GM10248 (cell line): ENCODE measurements at places on chromosomes 16 and 17.

DNA sequence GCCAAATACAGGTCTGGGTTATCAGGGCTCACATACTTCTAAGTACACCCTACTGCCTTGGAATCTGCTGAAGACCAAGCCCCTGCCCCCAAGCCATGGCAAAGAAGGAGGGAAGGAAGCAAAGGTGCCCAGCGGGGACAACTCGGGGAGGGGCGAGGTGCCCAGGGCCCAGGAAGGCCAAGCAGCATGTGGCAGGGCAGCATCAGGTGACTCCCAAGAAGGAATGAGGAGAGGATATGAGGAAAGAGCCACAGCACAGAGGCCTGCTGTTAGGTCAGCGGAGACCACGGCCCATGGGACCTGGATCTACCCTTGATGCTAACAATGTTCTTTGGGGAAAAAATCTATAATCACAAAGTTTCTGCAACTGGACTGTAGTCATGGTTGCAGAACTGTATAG, 142.6 kb upstream of the CRHR1 start:
- DNase-seq = no peak

GRCh38 chr16:15777533-15778203, 79.2 kb downstream of the MYH11 start:
- peak; percentile 29 for DNase-seq

- no peak for DNase-seq
These were observed 238.1 kb downstream of the NTN1 start for GRCh38 chr17:9259419-9259818.

DNA sequence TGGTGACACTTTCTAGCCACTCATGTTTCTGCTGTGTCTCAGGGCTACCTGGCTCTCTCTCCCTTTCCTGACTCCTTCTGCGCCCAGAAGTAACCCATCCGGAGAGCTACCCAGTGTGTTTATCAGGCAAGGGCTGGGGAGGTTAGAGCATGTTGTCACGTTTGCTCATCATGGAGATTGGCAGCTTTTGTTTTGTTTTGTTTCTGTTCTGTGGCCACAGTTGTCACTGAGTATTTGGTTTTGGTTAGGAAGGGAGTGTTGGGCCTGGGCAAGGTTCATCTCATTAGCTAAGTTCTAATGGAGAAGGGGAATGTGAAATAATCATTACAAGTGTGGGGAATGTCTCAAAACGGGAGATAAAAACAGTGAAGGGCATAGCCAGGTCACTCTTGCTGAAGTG, 390.8 kb downstream of the CPPED1 start:
- no peak for DNase-seq

GRCh38 chr16:17831330-17831729, 360.6 kb upstream of the XYLT1 start:
- no peak for DNase-seq

DNA sequence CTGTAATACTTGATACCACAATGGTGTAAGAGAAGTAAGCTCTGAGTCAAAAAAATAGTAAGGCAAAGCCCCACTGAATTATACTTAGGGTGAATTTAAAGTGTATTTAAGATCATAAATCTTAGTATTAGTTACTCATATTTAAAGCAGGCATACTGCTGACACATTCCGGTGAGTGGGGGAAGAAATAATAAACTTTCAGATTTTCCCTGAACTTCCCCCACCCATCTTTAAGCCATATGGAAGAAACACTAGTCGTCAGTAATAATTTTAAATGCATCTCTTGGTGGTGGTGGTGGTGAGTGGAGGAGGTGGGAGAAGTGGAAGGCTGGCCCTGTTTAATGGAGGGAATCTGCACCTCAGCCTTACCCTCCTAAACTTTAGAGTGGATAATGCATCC, 20.5 kb downstream of the MPHOSPH6 start:
- DNase-seq = no peak

GRCh38 chr17:80259457-80260068, 1.1 kb upstream of the RNF213 start:
- DNase-seq = no peak

DNA sequence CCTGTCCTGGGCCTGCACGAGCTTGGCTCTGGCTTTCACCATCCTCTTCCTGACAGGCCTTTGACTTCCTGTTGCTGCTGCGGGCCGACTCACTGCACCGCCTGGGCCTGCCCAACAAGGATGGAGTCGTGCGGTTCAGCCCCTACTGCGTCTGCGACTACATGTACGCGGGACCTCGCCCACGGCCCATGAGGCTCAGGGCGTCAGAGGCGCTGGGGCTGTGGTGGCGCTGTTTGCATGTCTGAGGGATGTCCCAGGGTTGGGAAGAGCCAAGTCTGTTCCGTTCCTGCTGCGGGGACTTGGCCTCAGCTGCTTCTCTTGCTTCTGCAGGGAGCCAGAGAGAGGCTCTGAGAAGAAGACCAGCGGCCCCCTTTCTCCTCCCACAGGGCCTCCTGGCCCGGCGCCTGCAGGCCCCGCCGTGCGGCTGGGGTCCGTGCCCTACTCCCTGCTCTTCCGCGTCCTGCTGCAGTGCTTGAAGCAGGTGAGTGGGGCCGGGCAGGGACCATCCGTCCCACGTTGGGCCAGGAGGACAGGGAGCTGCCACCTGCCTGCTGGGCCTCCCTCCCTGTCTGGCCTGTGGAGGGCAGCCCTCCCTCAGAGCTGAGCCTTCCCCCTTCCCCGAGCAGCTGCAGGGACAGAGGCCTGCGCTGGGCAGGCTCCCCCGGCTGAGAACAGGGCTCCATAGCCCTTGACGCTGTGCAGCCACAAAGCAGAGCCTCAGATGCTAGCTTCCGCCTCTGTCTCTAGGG, 23.8 kb downstream of the TSC2 start:
- no peak for DNase-seq

GRCh38 chr16:79184464-79185030, 416.0 kb downstream of the MAF start:
- DNase-seq = no peak

- DNase-seq = no peak
These were observed 10.2 kb downstream of the NDE1 start for GRCh38 chr16:15660203-15660601.

DNA sequence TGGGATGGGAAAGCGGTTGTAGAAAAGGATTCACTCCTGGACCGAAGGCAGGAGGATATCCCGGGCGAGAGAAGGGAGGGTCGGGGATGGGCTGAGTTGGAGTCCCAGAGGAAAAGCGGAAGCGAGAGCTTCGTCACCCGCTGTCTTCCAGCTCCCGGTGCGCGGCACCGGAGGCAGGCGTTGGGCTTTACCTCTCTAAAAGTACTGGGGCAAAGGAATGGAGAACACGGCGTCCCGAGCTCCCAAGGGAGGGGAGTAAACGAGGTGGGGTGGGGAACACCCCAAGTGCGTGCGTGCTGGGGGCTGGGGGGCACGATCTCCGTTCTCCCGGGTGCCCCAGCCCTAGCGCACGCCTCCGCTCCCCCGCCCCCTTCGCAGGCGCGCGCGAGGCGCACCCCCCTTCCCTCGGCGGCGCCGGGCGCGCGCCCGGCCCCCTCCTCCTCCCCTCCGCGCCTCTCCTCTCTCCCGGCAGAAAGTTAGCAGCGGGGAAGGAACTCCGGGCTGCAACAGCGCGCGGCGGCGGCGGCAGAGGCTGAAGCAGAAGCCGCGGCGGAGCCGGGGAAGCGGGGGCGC, at the start of gene HS3ST4:
HS3ST4 (plus strand) TSS at position 441 of the 573 bp plus-strand sequence.
- DNase-seq = peak; percentile 19

- DNase-seq = no peak
These were observed 117.0 kb upstream of the MAF start for GRCh38 chr16:79717333-79718137.

GRCh38 chr16:62620275-62620674, 584.0 kb upstream of the CDH8 start:
- DNase-seq = no peak

- DNase-seq = no peak
These were observed 75.4 kb downstream of the HLF start for GRCh38 chr17:55340176-55340575.

DNA sequence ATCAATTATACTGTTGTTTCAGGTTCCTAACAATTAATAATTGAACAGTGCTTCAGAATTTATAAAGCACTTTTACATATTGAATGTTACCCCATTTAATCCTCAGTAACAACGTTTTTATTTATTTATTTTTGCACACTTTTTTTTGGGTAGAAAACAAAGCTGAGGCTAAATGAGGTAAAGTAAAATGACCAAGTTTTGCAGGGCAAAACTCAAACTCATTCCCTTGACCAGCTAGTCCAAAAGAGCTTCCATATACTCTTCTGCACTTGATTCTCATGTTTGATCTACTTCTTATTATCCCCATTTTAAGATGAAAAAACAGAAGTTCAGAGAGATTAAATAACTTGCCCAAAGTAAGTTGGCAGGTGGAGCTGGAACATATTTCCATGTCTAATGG, 81.1 kb upstream of the NACA2 start:
- DNase-seq = no peak

DNA sequence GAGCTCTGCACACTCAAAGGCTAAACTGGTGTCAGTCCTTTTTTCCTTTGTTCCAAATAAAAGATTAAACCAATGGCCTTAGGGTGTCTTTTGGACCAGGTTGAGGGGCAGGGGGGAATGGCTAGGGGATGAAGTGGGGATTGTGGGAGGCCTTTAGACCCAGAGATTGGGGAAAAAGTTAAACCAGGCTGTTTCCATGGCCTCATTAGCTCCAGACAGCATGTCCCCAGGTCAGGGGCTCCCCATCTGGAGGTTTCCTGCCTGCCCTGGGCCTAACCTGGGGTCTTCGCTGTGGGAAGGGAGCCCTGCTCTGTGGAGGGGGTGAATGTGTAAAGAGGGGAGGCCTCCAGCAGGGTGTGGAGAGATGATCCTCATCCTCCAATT, 10.3 kb downstream of the FKBP10 start:
- no peak for DNase-seq

GRCh38 chr16:88974080-88974915, 2.7 kb downstream of the CBFA2T3 start:
- no peak for DNase-seq

DNA sequence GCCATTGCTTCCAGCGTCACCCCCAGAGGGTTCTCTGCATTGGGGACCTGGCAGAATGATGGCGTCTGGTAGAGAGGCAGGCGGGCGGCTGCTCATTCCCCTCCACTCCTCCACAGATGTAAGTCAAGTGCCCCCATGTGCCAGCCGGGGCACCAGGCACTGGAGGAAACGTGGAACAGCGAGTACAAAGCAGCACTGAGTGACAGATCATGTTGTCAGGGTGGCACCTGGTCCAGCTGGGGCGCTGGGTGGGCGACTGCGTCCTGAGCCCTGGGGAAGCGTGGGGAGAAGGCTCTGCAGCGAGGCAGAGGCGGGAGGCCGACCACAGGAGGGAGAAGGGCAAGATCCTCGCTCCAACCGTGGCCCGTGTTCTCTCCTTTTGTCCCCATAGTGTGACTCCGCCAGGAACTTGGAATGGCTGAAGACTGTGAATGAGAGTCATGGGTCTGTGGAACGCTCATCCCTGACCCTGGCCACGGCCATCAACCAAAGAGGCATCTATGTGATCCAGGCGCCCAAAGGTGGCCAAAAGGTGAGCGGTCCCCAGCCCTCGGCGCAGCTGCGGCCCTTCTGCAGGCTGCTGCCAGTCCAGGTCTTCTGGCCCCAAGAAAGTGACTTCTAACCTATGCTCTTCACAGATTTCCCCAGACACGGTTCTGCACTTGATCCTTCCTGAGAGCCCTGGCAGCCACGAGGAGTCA, 76.7 kb downstream of the RNF213 start:
- no peak for DNase-seq

DNA sequence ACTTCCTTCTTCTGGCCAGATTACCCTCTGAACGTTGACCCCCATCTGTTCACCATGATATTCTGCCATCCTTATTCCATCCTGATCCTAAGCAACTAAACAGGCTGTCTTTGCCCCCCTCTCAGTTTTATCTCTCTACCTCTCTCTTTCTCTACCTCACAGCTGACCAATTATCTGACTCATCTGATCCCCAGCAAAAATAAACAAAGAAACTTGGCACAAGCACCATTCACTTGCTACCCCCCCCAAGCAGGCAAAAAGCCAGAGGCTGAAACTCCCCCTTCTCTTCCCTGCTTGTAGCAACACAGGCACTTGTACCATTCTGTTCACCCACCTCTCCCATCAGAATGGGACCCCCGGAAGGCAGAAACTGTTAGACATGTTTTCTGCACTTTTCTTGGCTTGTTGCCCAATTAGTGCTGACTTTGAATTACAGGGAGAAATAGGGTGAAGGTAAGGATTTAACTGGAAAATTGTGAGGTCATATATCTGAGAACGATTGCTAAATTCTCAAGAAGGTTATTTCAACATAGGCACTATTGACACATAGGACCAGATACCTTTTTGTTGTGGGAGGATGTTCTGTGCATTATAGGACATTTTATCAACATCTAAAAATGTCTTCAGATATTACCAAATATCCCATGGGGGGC, 163.2 kb downstream of the TOX3 start:
- no peak for DNase-seq

GRCh38 chr16:68739964-68740627, 3.0 kb downstream of the CDH1 start:
- DNase-seq = no peak

- DNase-seq = no peak
These were observed 239.2 kb downstream of the HS3ST3A1 start for GRCh38 chr17:13362341-13363122.

DNA sequence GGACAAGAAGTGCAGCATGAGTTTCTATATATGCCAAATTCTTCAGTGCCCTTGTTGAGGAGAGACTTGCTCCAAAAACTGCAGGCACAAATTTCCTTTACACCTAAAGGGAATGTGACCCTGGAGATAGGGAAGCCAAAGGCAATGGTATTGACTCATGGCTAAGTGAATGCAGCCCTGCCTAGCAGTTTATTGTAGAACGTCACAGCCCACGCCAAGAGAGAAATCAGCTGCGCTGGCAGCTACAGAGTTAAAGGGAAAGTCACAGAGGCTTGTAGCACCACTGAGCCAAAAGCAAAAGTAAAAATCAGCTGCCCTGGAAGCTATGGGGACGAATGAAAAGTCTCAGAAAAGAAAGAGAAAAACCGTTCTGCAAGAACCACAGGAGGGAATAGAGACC, 10.1 kb downstream of the POLR3K start:
- no peak for DNase-seq

DNA sequence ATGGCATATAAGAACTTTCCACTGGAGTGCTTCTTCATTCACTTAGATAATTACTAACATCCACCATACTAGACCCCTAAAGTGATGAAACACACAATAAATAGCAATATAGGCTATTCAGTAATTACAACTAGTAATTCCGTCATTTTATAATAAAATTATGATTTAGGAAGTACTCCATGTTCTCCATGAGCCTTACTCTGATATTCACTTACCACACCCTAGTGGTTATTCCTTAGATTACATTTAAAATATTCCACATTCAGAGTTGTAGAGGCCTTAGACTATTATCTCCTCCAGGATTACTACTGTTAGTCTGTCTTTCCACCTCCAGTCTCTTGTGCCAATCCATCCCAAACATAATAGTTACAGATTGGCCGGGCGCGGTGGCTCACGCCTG, 62.4 kb downstream of the STH start:
- no peak for DNase-seq

DNA sequence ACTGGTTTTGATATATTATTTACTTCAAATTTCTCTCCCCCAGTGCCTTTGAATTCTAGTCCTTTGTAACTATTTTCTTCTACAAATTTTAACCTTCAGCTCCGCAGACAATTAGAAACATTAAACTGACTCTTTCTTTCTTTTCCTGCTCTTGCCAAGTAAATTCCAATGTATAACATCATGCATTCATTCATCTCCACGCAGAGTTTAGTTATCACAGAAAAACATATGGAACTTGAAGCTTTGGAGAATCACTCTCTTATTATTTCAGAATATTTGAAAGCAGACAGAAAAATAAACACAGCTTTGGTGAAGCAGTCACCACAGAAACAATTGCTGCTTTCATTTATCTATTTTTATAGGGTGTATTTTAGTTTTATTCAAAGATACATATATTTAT, 778.7 kb upstream of the CDH8 start:
- no peak for DNase-seq
